Cerebellar nuclear complex (tissue), 1 donor: ENCODE measurements at places on chromosomes 7 and 10.

GRCh38 chr10:71188201-71188600 is 24.2 kb upstream of the UNC5B start:
- no peak for DNase-seq

GRCh38 chr10:47424231-47424630 is 40.1 kb upstream of the ZNF488 start:
- DNase-seq = no peak

DNA sequence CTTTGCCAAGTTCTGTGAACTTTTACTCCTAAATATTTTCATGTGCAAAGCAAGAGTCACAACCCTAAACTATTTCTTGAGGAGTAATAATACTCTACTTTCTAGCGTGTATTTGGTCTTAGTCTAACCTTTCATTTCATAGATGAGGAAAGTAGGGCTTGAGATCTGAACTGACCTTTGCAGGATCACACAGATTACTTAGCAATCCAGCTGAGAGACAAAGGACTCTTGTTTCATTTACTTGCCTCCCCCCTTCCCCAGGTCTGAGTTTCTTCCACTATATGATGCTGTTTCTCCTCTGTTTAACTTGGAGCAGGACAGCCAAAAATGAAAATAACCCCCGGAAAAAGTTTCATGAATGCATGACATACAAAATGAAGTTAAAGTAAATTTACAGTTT is 75.3 kb upstream of the PTN start:
- DNase-seq = no peak

- no peak for DNase-seq
Observed at GRCh38 chr10:100970076-100970913, 991 bp downstream of the SEMA4G start.

GRCh38 chr10:21449288-21449966 is 76.1 kb downstream of the SKIDA1 start:
- DNase-seq = no peak

GRCh38 chr10:88131511-88132139 is 268.2 kb downstream of the PTEN start:
- peak; percentile 99 for DNase-seq

DNA sequence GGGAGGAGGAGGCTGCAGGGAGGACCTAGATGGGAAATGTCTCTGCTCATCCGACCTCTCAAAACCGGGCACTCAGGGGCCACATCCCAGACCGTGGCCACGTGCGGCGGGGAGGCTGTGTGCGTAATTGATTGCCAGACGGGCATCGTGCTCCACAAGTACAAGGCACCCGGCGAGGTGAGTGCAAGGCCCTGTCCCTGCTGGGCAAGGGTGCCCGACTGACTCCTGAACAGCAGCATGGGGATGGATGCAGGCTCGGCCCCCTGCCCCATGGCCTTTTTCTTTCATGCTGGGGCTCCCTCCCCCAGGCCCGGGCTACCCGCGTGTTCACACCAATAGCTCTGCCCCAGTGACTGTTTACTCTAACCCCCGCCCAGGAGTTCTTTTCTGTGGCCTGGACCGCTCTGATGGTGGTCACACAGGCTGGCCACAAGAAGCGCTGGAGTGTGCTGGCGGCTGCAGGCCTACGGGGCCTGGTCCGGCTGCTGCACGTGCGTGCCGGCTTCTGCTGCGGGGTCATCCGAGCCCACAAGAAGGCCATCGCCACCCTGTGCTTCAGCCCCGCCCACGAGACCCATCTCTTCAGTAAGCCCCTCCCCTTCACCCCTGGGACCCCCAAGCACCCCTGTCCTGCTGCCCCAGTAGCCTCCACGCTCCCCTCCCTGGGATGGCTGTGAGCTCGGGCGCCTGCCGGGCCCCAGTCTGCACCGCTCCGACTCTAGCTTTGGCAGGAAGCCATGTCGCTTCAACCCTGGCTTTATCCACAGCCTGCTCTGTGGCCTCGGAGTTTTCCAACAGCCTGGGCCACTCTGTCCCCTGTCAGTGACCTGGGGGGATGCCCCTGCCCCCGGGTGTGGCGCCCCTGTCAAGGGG is 3.9 kb downstream of the LRWD1 start:
- DNase-seq = peak; percentile 7

- DNase-seq = no peak
Observed at GRCh38 chr10:87918254-87918859, 54.9 kb downstream of the PTEN start.

DNA sequence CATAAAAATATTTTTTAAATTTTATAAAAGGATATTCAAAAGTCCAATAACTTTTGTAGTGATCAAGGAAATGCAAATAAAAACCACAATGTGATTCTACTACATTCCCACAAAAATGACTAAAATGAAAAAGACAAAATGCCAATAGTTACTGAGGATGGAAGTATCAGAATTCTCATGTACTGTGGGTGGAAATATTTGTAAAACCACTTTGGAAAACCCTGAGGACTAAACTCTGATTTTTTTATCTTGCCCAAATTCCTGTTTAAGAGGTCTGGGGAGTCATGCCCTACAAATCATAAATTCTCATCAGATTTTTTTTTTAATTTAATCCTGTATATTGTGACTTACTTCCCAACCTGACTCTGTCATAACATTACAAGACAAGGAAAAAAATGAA is 9.8 kb upstream of the SEMA3D start:
- no peak for DNase-seq

- DNase-seq = no peak
Observed at GRCh38 chr10:115093286-115093775, at the start of gene ATRNL1. ATRNL1 (plus strand) TSS chr10:115093365; CDS start chr10:115093751, 386 bp downstream.
